ENCODE measurements at places on chromosomes 3 and 15.
A peak's percentile ranks its signal among the peaks of the same experiment; 100 is the strongest.

GRCh38 chr3:31029706-31030105 lies 135.2 kb upstream of the GADL1 start:
- no peak for DNase-seq

GRCh38 chr3:61663356-61664104 lies 102.2 kb downstream of the PTPRG start:
- DNase-seq = no peak

GRCh38 chr3:40803311-40803710 lies 278.6 kb downstream of the ZNF621 start:
- DNase-seq = no peak

GRCh38 chr3:195020921-195021320 lies 250.0 kb downstream of the XXYLT1 start:
- DNase-seq = no peak

GRCh38 chr3:175270198-175270837 lies 411.2 kb downstream of the NAALADL2 start:
- no peak for DNase-seq

DNA sequence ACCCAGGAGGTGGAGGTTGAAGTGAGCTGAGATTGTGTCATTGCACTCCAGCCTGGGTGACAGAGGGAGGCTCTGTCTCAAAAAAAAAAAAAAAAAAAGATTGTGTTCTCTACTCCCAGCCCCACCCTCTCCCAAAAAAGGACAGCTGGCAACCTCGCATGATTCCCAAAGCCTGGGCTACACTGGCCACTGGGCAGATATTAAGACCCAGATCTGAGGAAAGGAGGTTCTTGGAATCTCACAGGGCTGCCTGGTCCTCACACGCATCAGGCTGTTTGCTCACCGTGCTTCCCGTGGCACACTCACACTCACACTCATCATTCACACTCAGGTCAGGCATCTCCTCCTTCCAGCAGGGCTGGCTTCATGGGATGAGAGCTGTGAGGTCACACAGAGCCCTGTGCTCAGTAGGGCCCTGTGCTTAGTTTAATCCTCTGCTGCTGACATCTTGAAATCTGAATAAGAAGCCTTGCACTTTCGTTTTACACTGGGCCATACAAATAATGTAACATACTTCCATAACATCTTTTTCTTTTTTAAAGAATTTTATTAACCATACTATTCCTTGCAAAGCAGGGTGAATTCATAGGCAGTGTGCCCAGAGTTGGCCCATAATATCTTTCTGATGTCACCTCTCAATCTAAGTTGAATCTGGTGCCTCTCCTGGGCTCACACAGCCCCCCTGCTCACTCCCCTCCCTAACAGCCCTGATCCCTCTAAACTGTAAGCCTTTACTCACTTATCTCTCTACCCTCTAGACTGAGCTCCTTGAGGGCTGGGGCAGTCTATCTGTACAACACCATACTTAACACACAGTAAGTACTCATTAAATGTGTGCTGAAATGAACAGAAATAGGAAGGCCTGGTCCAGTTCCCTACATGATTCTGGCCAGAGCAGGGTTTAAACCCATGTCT lies 50.2 kb upstream of the C15orf39 start:
- no peak for DNase-seq

- no peak for DNase-seq
Measured at GRCh38 chr3:134333522-134334181, 40.6 kb downstream of the AMOTL2 start.

GRCh38 chr3:37885814-37886213 lies 24.1 kb downstream of the CTDSPL start:
- DNase-seq = no peak

GRCh38 chr3:38126121-38126892 lies 10.6 kb downstream of the ACAA1 start:
- DNase-seq = no peak

- no peak for DNase-seq
Measured at GRCh38 chr3:31505371-31506048, 27.2 kb upstream of the STT3B start.

DNA sequence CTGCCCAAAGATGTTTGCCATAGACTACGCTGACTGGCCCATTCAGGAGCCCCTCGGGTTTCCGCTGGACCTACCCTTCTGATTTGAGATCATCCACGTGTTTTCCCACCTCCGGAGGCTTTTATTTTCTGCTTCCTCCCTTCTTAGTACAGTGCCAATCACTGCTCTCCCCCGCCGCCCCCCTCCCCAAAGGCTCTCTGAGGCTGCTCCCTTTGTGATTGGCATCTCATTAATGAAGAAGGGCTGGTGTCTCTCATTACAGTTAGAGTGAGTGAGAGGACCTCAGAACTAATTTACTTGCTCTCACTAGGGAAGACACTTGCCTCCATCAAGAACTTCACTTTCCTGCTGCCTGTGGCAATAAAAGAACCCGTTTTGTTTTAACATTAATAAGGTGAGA lies 284.7 kb upstream of the ICE2 start:
- DNase-seq = no peak

DNA sequence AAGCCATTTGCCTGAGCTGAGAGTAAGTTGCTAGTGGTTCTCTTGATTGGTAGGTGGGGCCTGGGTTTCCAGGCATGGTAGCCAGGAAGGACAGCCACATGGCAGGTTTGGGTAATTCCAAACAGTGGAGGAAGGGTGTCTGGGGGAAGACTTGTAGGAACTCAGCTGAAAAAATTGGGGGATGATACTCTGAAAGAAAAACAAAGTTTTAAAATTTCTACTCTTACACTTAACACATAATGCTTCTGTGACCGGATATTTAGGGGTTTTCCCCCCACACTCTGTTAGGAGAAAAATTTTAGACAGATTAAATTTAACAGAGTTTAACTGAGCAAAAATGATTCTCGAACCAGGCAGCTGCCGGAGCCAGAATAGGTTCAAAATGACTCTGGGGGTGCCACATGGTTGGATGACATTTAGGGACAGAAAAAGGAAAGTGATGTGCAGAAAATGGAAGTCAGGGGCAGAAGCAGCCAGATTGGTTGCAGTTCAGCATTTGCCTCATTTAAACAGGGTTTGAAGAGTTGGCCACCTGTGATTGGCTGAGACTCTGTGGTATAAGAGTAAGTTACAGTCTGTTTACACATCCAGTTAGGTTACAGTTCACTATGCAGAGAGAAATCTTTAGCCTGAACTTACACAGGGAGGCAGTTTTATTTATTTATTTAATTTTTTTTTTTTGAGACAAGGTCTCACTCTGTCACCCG lies 8.1 kb downstream of the B2M start:
- no peak for DNase-seq

- peak; percentile 63 for DNase-seq
Measured at GRCh38 chr3:107938143-107938542, 152.7 kb downstream of the CD47 start.

DNA sequence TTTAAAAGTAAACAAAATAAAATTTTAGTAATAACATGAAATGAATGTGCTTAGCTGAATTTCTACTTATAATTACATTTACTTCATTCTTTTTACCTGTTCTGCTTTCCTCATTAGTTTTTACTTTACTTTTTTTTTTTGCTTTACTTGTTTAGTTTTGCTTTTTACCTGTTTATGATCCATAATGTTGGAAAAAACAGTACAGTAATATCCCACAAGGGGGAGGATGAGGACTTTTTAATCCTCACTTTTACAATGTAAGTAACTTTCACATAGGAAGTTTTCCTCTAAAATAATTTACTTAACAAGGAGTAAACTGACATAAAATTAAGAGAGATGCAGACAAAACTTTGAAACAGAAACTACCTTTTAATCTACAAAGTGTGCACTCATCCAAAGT lies 268.7 kb downstream of the TBC1D5 start:
- no peak for DNase-seq

DNA sequence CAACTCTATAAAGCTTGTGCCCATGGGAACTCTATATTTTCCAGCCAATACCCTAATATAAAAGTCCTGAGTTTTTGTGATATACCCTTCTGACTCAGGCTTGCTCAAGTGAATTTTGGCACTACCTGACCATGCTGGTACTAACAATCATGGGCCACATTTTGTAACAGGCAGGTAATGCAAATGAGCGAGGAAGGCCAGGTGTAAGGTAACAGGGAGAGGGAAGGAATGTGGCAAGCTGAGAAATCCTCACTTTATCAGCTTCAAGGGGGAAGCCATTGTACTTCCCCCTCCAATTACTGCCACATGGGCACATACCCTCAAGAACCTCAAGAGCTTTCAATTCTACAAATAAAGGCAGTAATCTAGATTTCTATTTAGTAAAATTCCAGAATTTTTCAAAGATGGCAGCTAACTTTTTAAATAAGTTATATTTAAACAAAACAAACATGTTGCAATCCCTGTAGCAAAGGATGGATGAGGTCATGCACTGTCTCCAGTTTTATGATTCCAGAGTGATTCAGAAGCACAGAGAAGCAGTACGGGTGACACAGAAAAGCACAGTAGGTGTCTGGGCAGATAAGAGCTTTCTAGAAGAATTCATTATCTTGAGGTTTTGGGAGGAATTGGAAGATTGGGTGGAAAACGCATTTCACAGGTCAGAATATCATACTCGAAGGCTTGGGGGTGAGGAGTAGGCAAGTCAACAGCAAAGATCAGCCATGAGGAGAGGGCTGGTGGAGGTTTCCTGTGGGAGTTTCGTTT lies 87.6 kb downstream of the FOXP1 start:
- peak; percentile 75 for DNase-seq

Measured in stromal cell of bone marrow (primary cell).